Suprapubic skin (tissue), 4 donors: ENCODE measurements at places on chromosomes 1 and 21. TPM values are rescaled to one million over a fixed set of nuclear protein-coding genes. Genes with fewer than 3 reads are reported as not detected.

DNA sequence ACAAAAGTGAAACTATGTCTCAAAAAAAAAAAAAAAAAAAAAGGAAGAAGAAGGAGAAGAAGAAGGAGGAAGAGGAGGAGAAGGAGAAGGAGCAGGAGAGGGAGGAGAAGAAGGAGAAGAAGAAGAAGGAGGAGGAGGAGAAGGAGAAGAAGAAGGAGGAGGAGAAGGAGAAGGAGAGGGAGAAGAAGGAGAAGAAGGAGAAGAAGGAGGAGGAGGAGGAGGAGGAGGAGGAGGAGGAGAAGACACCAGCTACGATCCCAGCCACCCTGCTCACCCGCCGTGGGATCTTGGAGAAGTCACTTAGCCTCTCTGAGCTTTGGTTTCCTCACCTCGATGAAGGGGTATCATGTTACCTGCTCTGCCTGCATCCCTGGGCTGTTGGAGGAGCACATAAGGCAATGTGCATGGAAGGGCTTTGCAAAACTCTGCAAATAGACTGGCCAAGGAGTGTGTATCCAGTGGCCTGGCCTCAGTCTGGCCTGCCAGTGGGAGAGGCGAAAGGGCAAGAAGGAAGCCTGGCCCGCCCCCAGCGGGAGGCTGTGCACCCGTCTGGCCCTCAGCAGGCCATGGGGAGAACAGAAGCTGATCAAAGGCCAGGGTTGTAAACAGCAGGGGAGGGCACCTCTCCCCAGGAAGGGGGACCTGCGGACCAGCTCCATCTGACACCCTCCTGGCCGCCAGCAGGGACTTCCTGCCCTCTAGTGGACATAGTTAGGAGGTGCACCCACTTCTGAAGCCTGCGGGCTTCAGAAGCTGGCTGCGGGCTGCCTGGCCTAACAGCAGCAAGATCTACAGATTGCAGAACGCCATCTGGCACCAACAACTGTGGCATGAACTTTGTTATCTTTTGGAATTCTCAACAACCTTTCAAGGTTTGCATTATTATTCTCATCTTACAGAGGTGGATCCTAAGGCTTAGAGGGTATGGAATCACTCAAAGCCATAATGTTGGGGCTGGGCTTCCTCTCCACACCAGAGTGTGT, 19.2 kb upstream of the CDK18 start:
- DNase-seq = no peak

DNA sequence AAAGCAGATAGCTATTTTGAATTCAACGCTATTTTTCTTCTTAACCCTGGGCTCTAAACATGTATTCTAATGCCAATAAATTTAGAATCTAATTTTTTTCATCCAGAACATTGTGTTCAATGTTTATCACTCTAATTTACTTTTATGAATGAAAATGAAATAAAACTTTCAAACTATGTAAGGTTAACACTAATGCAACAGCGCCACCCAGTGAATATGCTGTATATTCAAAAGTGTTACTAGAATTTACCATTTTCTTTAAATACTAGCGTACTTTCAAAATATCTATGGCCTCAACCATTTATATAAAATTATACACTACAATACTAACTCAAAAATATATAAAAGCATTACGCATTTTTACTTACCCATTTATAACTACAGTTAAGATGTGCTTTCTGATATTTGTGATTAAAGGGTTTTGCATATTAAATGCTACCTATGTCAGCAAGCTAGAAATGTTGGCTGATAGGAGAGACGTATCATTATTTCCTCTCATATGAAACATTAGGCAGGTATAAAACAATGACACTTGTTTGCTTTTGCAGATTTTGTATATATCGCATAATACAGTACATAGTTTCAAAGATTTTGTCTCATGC, 5.9 kb upstream of the NUF2 start:
- no peak for DNase-seq

- no peak for DNase-seq
Measured at GRCh38 chr1:117032681-117033539, 27.2 kb upstream of the TTF2 start.

Gene TCP10L
- total RNA-seq = not detected

Gene WDR64
- total RNA-seq = not detected
